ENCODE measurements at places on chromosomes 4 and X.
A peak's percentile ranks its signal among the peaks of the same experiment; 100 is the strongest.

GRCh38 chr4:55921093-55921492 lies 27.7 kb upstream of the CEP135 start:
- no peak for DNase-seq

DNA sequence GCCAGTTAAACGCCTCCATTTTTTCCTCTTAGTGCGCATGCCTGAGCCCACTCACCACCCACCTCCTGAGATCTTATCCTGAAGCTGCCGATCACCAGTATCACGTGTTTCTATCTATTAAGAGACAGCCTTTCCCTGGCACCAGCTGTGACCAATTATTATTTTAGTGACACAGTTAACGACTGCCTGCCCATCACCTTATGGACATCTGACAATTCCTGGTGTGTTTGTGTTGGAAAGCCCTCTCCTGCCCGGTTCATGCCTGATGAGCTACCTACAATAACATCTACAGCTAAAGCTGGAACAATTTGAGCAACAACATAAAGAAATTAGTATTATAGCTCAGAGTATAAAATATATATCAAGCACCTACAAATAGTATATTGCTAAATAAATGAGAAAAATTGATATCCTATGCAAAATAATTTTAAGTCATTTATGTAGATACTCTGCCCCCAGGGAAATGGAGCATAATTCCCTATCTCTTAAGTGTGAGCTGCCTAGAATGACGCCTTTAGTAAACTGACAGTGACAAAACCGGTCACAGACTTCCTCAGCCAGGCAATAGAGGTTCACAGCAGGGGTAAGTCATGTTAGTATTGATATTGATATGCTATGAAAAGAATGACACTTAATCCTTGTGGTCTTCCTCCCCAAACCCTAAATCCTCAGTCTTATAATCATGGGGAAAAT lies 862.2 kb downstream of the TRAM1L1 start:
- DNase-seq, result no peak

- DNase-seq, result no peak
Observed at GRCh38 chrX:150502979-150503897, 65.2 kb upstream of the MTM1 start.

- DNase-seq, result peak; percentile 37
Observed at GRCh38 chr4:38715050-38715449, 51.1 kb downstream of the KLF3 start.

GRCh38 chr4:105909787-105910281 lies 14.6 kb downstream of the NPNT start:
- no peak for DNase-seq

GRCh38 chr4:153564630-153565525 lies 98.7 kb downstream of the TMEM131L start:
- DNase-seq, result peak; percentile 49

All from adipocyte (in vitro differentiated cells).